Astrocyte of the cerebellum (primary cell): ENCODE measurements at places on chromosomes 7 and 10.

DNA sequence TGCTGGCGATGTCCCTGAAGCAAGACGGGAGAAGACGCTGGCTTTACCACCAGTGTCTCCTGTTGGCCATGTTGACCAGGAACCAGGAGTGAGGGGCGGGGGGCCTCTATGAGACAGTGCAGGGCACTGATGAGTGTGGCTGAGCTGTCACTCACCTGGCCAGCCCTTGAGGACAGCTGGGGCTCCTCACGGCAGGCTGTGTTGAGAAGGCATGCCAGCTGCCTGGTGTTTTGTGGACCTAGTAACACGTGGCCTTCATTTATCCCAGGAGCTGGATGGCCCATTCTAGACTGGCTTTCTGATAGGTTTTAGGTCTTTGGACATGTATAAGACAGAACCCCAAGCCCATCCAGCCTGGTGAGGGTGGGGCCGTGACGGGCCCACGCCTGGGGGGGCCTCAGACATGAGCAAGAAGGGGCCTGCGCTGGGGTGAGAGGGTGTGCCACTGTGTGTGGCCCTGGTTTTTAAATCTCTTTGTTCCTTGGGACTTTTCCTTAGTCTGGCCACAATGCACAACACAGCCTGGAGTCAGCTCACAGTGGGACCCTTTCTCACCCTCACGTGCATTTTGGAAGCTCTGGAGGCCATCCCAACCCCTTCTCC, 10.5 kb downstream of the RHBDD2 start:
- no peak for DNase-seq

- no peak for DNase-seq
These were observed 21.5 kb downstream of the NPVF start for GRCh38 chr7:25206765-25207164.

DNA sequence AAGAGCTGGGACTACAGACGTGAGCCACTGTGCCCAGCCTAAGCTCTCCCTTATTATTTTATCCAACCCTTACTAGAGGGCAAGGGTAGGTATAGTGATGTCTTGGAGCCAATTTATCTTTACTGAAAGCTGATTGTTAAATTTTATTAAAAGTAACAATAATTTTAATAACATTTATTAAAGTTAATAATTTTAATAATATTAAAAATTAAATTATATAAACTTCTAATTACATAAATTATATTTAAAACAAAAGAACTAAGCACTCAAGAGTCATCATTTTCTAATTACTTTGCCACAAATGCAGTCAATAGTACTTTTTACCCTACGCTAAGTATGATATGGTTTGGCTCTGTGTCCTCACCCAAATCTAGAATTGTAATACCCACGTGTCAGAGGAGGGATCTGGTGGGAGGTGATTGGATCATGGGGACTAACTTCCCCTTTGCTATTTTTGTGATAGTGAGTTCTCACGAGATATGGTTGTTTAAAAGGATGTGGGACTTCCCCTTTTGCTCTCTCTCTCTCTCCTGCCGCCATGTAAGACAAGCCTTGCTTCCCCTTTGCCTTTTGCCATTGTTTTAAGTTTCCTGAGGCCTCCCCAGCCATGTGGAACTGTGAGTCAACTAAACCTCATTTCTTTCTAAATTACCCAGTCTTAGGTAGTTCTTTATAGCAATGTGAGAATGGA, 58.4 kb upstream of the ETV1 start:
- no peak for DNase-seq

GRCh38 chr7:38630720-38631673, at the start of gene AMPH:
Gene AMPH, minus strand, starts transcription at chr7:38631373. Its CDS starts 22 bp downstream, at chr7:38631351.
- DNase-seq, result no peak

GRCh38 chr10:1189166-1190051, 133.2 kb downstream of the WDR37 start:
- DNase-seq, result no peak

GRCh38 chr7:47291461-47292081, 290.3 kb downstream of the TNS3 start:
- peak; percentile 59 for DNase-seq

DNA sequence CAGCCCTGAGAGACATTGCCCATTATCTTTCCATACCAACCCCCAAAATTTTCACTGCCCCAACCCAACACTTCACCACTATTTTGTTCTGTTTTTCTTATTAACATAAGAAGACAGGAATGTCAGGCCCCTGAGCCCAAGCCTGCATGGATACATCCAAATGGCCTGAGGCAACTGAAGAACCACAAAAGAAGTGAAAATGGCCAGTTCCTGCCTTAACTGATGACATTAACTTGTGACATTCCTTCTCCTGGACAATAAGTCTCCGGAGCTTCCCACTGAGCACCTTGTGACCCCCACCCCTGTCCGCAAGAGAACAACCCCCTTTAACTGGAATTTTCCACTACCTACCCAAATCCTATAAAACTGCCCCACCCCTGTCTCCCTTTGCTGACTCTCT, 1076.4 kb upstream of the GHITM start:
- DNase-seq, result no peak

DNA sequence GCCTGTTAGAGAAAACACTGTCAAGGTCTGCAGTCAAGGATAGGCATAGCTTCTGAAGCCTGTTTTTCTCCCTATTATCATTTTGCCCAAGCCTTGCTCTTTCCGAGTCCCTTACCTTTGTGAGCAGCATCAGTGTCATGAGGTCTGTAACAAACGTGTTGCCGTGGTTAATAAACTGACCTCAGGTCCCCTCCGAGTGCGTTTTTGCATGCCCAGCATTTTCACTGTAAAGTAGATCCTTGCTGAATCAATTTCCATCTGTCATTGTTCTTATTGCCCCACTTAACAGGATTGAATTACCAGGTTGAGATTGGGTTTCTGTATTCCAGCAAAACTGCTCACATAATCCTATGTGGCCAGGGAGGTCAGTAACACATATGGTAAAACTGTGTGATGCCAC, 110.3 kb downstream of the ZNF248 start:
- no peak for DNase-seq

DNA sequence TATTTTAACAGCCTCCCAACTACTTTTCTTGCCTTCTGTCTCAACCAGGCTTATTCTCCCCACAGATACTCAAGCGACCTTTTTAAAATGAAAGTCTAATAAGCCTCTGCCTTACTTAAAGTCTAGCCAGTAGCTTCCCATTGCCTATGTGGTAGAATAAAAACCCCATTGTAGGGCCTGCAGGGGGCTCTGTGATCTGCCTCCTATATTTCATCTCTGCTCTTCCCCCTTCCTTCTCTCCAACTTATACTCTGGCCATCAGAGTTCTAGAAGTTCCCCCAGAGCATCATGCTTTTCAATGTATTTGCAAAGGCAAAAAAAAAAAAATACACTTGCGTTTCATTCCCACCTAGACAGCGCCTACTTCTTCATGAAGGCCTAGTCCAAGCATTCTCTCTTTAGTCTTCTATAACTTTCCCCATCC, 167.7 kb upstream of the ADO start:
- no peak for DNase-seq

- DNase-seq, result no peak
These were observed 21.6 kb upstream of the UTF1 start for GRCh38 chr10:133208466-133208865.

DNA sequence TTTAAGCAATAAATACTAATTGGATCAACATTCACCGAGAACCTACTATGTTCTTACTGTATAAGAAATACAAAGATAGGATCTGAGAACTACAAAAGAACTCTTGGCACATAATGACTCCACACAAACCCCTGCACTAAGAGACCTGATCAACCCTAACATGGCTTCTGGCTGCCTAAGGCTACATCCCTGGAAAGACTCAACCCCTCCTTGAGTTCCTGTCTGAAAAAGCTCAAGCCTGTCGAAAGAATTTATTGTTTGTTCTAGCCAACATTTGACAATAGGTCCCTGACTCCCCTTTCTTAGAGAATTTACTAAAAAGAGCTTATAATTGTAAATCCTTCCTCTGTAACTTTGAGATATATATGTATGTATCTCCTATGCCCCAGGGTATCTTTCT, 125.3 kb upstream of the SGCE start:
- no peak for DNase-seq

GRCh38 chr7:34060196-34060947, 155.0 kb downstream of the BMPER start:
- no peak for DNase-seq

- DNase-seq, result peak; percentile 57
These were observed 158.1 kb upstream of the PITRM1 start for GRCh38 chr10:3330663-3331062.

- DNase-seq, result peak; percentile 38
These were observed 2.8 kb downstream of the EEPD1 start for GRCh38 chr7:36155811-36156361.

DNA sequence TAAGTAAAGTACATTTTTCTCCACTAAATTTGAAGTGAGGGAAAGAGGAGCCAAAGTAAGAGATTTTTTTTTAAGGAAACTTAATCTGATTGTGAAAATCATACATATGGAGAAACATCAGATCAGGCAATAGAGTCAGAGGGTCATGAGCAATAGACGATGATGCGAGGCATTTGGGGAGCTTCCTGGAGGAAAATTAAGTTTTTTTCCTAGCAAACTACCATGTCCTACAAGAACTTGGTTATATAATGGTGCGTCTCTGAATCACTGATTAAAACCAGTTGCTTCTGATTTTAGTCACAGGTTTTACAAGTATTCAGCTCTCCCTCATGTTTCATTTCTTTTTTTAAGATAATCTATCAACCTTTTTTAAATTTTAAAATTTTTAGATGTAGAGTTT, 52.1 kb upstream of the MTURN start:
- no peak for DNase-seq

DNA sequence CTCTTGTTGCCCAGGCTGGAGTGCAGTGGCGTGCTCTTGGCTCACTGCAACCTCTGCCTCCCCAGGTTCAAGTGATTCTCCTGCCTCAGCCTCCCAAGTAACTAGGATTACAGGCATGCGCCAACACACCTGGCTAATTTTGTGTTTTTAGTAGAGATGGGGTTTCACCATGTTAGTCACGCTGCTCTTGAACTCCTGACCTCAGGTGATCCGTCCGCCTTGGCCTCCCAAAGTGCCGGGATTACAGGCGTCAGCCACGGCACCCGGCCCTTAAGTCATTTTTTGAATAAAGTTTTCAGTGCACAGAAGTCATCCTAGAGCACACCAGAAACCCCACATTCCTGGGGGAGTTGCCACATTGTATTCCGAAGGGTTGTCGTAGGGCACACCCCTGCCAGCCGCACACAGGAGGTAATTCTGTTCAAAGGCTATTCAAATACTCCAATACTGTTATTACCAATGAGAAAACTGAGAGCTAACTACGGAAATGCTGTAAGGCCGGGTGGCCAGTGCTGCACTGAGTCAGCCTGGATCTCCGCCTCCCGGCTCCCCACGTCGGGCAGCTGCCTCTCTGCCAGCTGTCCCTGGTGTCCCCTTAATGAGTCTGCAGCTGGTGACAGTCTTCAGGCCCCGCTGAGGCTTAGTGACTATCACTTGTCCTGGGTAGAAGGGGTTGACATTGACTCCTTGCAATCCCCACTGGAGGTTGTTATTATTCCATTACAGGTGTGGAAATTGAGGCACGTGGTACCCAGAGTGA, 8.6 kb upstream of the RFC2 start:
- no peak for DNase-seq

DNA sequence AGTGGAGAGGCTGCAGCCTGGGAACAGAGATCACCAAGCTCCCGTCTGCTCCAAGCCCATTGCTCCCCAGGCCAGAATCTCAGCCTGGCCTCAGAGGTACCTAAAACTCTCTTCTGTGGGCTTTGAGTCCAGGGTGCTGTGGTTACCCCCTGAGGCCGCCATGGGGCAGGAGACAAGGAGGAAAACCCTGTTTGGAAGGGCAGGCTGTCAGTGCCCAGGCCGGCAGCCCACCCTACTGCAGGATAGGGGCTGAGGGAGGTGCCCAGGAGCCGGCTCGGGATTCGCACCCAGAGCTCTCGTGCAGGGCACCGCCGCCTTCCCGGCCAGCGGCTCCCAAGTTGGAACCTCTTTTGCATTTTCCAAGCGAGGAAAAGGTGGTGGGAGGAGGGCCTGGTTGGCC, 24.5 kb downstream of the UNCX start:
- no peak for DNase-seq

DNA sequence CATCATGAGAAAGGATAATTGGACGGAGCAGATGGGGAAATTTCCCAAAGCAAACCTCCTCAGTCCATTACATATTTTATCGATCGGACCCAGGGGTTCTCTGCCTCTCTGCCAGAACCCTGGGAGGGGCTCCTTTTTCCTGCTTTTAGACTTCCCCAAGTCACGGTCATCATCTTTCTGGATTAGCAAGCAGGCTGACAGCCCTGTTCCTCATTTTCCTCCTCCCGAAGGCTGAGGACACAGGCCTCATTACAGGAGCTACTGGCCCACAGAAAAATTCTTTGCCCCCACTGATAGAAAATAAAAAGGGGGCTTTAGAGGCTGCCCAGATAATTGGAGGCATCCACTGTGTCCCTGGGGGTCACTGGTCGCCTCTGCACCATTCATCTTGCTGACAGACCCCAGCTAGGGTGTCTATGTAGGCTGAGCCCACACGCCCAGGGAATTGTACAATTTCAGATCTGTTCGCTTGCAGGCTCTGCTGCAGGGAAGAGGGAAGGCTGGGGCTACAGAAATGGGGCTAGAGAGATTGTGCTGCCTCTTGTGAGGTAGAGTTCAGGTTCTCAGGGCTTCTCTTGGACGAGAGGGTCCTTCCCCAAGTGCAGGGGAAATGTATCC, 125.7 kb upstream of the SDK1 start:
- no peak for DNase-seq

- DNase-seq, result no peak
These were observed 414.6 kb downstream of the DNAJB6 start for GRCh38 chr7:157751406-157751805.

- DNase-seq, result peak; percentile 1
These were observed 121.7 kb downstream of the C7orf25 start for GRCh38 chr7:42790196-42790595.

- DNase-seq, result no peak
These were observed 47.9 kb upstream of the GPR26 start for GRCh38 chr10:123618224-123618623.

- no peak for DNase-seq
These were observed 13.0 kb upstream of the STK31 start for GRCh38 chr7:23696916-23697441.

- no peak for DNase-seq
These were observed 138.3 kb downstream of the DOCK4 start for GRCh38 chr7:112067632-112068540.

DNA sequence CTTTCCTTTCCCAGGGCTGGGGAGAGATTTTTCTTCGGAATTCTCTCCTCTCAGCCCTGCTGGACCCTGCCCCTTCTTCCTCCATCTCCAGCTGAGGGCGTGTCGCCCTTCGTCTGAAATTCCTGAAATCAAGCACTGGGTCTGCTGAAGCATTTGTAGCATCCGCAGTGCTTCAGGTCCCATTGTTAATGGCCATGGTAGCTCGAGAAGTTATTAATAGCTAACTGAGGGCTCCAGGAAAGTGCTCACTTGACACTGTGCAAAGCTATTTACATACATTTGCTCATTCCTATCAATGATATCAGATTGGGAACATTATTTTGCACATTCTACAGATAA, 515 bp downstream of the FAM149B1 start:
- no peak for DNase-seq
